Stimulated activated CD4-positive, alpha-beta T cell treated with anti-CD3 and anti-CD28 coated beads, Interleukin-1b, Interleukin-23, amount 100 ng/mL, for 24 hours (primary cell): ENCODE measurements at places on chromosomes 3 and 15.

DNA sequence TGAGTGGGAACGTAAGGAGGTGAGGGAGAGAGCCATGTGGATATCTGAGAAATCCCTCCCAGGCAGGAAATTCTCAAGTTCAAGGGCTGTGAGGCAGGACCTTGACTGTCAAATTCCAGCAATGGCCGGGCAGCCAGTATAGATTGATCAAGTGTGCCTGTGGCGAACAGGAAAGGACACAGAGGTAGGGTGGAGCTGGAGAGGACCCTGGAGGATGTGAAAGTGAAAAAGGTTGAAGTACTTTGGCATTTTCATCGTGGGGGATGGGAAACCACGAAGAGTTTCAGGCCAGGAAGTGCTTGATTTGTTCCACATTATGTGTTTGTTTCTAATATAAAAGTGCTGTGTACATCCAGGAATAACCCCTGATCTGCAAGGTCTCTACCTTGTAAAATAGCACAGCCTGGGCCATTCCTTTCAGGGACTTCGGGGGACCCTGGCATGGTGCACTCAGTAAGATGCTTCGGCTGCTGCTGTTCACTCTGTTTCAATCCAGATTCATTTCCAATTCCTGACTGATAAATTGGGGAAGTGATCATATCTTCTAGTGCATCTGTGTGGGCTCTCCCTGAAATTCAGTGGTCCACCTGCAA is 156.6 kb downstream of the MCTP2 start:
- DNase-seq: no peak

DNA sequence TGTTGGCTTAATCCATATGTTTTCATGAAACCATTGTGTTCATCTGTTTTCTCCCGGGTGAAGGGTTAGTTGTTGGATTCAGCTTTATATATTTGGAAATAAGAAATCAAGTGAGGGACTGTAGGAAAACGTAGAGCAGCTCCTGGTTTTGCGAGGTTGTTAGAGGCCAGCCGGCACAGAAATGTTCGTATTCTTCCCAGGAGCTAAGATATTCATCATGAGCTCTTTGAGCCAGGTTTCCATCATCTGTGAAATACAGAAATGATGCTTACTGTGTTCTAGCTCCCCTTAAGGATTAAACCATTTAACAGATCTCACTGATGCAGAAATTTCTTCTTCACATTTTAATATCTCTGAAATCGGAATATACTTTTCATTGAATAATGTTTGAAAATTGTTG is 235.5 kb downstream of the PTPRG start:
- no peak for DNase-seq

- no peak for DNase-seq
Observed at GRCh38 chr3:124707656-124708062, 22.6 kb upstream of the UMPS start.

DNA sequence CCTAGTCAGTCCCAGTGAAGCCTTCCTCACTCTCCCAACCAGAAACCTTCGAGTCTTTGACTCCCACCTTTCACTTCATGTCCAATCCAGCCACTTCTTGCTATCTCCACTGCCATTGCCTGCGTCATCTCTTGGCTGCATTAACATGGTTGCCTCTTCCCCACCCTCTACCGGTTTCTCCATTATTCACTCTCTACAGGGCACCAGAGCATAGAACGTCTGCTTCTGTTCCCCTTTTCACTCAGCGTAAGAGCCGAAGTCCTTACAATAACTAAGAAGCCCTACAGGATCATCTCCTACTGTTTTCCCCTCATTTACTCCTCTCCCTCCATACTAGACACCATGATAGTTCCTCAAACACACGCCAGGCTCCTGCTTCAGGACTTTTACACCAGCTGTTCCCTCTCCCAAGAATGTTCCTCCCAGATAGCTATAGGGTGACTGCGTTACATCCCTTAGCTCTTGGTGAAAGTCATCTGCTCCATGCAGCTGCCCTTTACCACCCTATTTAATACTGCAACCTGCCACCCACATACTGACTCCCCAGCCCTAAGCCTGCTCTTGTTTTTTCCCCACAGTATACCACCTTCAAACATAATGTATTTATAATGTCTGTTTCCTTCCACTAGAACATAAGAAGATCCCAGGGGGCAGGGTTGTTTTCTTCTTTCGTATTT is 30.9 kb downstream of the RCN2 start:
- DNase-seq: no peak

DNA sequence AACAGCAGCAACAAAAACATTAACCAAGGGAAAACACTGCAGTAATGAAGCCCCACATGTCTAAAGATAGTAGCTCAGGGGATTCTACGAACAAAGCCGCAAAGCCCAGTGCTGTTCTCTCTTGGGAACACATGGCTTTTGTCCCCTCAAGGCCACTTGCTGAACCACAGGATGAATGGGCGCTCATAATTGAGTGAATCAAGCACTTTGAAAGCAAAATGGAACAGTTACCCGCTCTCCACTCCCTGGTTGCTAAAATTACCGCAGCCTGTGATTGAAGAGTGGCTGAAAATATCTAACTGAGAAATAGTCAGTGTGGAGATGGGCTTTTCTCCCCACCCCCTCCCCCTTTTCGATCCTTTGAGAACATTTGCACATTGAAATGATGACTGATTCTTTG is 39.6 kb downstream of the RASGRF1 start:
- no peak for DNase-seq

DNA sequence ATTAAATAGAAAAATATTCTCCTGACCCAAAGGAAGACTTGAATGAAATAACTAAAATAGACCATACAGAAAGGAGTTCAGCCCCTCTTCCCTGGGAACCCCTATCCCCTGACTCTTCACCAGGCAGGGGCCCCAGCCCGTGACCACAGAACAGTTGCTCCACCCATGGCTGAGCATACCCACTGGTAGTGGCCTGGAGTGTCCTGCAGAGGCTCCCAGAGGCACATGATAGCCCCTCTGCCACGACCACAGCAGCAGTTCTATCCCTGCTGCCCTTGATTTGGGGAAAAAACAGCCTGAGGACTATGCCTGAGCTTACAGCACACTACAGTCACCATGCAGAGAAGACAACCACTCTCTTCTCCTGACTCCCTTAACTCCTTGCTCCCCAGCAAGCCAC is 31.8 kb downstream of the TTC14 start:
- no peak for DNase-seq

DNA sequence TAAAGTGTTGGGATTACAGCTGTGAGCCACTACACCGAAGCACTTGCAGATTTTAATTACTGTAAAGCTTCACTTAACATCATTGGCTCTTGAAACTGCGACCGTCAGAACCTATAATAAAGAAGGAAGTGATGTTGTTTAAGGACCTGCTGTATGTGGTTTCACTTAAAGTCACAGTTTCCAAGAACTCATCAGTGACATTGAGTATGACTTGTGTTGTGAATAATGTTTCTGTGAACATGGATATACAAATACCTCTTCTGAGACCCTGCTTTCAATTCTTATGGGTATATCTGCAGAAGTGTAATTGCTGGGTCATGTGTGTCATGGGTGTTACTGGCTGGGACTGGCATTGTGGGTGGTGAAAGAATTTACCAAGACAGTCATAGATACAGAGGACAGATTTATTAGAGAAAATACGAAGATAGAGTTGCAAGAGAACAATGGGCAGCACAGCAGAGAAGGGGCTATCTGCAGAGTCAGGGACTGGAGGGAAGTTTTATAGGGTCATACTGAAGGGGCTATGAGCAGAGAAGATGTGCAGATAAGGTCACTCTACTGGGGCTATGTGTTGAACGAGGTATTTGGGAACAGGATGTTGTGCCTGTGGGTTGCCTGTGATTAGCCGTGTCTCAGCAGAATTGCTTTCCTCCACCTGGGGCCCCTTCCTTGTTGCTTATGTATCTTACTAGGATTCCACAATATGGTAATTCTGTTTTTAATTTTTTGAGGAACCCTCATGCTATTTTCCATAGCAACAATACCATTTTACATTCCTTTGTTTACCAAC is 4.5 kb downstream of the NDUFB5 start:
- DNase-seq: no peak

DNA sequence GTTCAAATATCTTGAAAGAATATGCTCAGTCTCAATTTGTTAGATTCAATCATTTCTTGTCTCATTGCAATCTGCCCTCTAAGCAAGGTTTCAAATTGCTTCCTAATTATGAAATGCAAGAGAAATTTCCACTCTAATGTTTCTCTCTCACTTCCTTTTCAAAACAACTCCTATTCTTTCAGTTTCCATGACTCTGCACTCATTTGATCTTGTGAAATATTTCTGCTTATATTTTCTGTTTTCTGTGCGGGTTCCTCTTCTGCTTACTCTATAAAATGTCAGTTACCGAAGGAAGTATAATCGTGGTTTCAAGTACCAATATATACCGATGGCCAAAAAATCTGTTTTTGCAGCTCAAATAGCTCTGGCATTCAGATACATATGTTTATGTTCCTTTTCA is 521.9 kb upstream of the NAALADL2 start:
- DNase-seq: no peak

- no peak for DNase-seq
Observed at GRCh38 chr3:63961891-63962290, 49.7 kb upstream of the SCAANT1 start.

- no peak for DNase-seq
Observed at GRCh38 chr3:70112751-70113150, 113.2 kb downstream of the SAMMSON start.

DNA sequence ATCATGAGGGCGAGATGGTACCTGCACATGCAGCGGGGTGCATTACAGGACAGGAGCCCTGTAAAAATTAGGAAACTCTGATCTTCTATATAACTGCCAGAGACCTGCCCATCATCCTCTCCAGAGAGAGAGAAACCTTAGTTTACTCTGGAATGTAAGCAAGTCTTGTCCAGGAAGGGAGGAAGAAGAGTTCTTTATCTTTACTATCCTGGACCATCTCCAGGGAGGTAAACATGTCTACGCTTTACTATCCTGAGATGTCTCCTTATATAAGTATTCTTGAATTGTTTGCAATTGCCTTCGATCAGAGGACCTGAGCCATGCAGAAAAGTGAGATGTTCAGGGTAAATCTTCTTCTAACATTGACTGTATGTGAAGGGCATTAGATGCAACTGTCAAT is 12.7 kb upstream of the HACD2 start:
- no peak for DNase-seq
